ENCODE measurements at places on chromosomes 7 and 10.

DNA sequence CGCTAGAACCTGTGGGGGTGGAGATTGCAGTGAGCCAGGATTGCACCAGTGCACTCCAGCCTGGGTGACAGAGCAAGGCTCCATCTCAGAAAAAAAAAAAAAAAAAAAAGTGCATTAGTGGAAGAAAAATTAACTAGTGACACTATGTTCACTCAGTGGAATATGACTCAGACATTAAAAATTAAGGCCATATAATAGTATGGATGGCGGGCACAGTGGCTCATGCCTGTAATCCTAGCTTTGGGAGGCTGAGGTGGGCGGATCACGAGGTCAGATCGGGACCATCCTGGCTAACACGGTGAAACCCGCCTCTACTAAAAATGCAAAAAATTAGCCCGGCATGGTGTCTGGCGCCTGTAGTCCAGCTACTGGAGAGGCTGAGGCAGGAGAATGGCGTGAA lies 3.4 kb downstream of the PHYH start:
- no peak for DNase-seq

DNA sequence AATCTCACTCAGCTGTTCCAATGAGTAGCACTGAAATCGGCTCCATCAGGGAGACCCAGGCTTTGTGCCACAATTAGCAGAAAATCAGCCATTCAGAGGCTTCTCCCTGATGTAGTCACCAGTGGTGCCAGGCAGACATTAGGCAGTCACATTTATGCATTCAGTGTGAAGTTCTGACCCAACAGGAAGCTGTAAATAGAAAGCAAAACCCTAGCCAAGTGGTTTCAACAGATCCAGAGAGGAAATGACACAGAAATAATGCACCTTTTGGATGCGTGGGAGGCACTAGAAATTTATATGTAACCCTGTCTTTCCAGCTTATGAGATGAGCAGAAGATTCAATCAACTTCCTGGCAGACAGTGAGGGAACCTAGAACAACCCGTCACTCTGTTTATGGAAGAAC lies 186.4 kb downstream of the PDE1C start:
- no peak for DNase-seq

DNA sequence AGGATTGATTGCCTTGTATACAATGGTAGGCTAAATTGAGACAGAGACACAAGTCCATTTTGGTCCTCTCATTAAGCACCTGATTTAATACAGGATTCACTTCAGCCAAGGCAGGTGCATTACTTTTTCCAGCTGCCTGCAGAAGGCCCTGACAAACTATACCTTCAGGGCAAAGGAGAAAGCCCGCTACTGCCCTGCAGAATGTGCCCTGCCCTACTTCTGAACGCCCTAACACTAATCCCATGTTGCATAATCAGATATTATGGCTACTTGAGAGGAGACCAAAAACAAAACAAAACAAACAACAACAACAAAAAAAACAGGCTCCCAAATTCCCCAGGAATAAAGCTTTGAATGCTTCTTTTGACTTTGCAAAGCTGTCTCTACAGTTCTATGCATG lies 116.9 kb upstream of the ABI1 start:
- DNase-seq = no peak

DNA sequence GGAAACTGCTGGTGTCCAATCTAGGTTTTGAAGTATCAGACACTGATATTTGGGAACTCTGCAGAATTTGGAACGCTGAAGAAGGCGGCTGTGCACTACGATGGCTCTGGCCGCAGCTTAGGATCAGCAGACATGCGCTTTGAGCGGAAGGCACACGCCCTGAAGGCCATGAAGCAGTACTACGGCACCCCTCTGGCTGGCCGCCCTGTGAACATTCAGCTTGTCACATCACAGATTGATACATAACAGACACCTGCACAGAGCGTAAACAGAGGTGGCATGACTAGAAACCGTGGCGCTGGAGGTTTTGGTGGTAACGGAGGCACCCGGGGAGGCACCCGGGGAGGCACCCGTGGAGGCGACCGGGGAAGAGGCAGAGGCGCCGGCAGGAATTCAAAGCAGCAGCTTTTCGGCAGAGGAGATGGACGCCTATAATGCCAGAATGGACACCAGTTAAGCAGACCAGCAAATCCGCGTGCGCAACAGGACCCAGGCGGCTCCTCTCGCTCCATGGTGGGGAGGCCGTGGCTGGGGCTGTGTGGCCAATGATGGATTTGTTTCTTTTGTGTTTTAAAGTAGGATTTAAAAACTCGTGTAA lies 22.2 kb upstream of the CCL24 start:
- no peak for DNase-seq

DNA sequence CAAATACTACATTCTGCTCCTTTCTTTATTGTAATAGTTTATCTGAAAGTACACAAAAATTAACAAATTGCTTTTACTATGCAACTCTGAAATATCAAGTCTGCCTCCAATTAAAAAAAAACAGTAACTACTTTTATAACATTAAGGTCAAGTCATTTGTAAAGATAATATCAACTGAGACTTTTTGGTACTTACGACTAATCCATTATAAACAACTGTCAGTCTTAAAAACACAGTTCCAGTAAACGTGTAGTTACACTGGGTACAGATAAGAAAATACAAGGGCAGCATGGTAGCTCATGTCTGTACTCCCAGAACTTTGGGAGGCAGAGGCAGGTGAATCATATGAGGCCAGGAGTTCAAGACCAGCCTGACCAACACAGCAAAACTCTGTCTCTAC lies 32.2 kb downstream of the FAM204A start:
- DNase-seq = no peak

Measured in anterior cingulate cortex (tissue), 58 donors.